ENCODE measurements at places on chromosomes 7 and 10.

GRCh38 chr10:89576022-89576421 lies 40.6 kb upstream of the SLC16A12 start:
- no peak for DNase-seq

GRCh38 chr10:21519941-21520436 lies 5.5 kb downstream of the SKIDA1 start:
- DNase-seq, result peak; percentile 58

DNA sequence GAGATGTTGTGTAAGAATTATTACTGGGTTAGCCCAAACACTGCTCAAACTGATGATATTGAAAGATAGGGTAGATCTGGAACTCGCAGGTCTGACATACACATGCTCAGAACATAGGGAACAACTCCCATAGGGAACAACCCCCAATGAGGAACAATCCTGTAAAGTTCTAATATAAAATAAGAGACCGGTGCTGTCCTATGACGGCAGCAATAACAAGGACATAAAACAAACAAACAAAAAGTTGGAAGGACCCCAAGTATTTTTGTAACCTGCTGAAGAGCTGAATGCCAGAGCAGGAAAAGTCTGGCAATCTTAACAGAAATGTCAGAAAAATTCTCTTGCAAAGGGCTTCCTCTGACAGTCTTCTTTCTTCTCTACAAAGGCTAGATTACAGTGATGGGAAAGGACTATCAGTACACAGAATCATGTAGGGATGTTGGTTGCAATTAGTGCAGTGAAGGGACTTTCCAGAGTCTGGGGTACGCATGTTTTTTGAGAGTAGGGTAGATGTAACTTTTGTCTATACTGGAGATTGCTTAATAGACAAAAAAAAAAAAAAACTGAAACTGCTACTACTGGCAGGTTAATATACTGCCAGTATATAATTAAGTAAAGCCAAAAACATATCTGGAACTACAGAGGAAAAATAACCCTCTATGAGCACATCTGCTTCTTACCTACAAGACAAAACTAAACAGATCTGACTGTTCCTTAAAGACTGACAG lies 35.5 kb downstream of the IDE start:
- DNase-seq, result no peak

DNA sequence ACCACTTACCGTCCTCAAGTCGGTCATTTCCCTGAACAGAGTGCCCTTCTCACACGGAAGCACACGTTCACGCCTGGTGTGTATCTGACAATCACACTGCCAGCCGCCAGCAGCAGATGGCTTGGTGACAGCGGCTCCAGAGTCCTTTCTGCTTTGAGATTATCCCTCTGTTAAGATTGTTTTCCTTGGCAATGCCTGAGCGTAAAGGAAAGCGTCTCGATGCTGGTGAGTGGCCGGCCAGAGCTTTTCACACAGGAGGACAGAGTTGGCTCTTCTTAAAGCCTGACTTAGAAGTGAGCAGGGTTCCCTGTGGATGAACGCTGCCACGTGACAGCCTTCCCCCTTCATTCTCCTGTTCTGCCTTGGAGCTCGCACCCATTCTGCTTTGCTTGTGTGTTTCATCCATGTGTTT lies 22.1 kb upstream of the PRKAR1B start:
- peak; percentile 10 for DNase-seq

GRCh38 chr10:90960355-90960814 lies 39.5 kb upstream of the ANKRD1 start:
- peak; percentile 36 for DNase-seq

DNA sequence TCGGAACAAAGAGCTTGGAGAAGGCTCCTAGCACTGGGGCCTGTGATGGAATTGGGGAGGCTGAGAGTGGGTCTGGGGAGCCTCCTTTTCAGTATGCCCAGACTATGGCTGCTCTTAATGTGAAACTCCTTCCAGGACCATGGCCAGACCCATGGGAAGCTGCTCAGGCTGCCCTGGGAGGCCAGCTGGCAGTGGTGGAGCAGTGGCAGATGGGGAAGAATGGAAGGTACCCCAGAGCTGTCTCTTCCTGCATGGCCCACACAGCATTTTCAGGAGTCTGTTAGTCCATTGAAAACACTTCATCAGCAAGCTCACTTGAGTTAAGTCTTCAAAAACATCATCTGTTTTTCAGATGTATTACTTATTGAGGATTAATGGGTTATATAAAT lies 18.5 kb downstream of the NACAD start:
- no peak for DNase-seq

- no peak for DNase-seq
These were observed 182.7 kb upstream of the PRPS1L1 start for GRCh38 chr7:18210377-18210776.

GRCh38 chr7:42606193-42606905 lies 305.5 kb downstream of the C7orf25 start:
- DNase-seq, result no peak

DNA sequence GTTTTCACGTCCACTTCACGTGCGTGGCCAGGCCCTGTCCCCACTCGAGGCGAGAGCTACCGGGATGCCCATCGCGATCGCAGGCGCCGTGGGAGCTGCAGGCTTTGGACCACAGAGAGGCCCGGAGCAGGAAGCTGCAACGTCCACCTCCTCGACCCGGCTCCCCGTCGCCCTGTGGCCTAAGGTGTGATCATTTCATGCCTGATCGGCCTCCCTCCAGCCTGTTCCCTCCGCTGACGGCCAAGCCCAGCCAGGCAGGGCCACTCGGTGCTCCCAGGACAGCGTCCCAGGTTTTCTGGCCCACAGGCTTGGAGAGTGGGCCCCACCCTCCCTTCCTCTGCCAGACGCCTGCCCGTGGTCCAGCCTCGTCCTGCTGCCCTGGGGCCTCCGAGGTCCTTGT lies 19.6 kb downstream of the KNDC1 start:
- DNase-seq, result no peak

- DNase-seq, result no peak
These were observed 267.2 kb downstream of the PAXIP1 start for GRCh38 chr7:154735766-154736165.

DNA sequence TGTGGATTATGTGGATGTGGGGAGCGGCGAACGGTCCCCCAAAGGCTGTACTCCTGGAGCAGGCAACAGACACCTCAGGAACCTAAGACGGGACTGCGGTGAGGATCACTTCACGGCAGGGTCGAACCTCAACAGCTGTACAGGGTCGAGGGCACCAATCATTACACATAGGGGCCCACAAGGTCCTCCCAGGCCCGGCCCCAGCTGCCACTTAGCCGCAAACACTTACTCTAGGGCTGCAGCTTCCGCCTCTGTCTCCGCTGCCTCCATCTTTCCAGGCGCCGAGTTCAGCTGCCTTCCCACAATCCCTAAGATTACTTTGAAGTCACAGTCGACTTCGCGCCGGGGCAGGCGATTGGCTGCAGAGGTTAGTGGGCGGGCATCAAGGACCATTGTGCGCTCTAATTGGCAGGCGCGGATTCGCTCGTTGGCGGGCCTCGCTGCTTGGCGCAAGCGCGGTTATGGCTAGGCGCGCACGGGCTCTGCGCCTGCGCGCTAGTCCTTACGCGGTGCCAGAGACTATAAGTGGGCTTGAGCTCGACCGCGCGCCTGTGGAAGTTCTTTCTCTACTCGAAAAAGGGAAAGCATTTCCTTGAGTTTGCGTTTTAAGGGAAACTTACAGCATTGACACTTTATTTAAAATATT lies at the start of gene ZWINT:
Gene ZWINT, minus strand, starts transcription at position 293 of the 646 bp plus-strand sequence. Its CDS starts 23 bp downstream, at position 270.
- DNase-seq, result peak; percentile 98

- DNase-seq, result peak; percentile 86
These were observed 287.4 kb downstream of the CACNA2D1 start for GRCh38 chr7:82156168-82156567.

DNA sequence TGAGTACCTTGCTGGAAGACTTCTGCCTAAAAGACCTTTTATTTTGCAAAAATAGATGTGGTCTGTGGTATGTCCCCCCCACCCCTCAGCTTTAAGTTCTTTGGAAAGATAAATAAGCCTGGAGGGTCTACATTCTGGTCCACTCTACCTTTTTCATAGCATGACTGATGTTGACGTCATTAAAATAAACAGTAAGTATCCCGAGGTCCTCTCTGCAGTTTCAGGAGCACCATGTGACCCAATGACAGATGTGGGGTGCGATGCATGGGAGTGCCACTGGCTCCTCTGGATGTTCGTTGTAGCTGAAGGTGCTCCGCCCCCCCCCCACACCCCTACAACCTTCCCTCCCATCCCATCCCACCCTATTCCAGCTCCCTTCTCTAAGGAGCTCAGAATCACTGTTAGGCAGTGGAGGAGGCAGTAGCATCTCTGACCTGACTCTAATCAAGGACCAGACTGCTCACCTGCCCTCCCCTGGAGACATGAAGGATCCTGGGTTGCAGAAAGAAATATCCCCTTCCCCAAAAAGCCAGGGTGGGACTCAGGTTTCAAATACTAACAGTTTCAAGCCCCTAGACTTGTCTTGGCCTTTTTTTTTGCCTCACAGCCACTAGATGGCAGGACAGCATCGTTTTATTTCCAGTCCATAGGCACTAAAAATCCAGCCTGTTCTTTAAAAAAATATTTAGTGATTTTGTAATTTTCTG lies 25.1 kb downstream of the CASP7 start:
- DNase-seq, result peak; percentile 66

DNA sequence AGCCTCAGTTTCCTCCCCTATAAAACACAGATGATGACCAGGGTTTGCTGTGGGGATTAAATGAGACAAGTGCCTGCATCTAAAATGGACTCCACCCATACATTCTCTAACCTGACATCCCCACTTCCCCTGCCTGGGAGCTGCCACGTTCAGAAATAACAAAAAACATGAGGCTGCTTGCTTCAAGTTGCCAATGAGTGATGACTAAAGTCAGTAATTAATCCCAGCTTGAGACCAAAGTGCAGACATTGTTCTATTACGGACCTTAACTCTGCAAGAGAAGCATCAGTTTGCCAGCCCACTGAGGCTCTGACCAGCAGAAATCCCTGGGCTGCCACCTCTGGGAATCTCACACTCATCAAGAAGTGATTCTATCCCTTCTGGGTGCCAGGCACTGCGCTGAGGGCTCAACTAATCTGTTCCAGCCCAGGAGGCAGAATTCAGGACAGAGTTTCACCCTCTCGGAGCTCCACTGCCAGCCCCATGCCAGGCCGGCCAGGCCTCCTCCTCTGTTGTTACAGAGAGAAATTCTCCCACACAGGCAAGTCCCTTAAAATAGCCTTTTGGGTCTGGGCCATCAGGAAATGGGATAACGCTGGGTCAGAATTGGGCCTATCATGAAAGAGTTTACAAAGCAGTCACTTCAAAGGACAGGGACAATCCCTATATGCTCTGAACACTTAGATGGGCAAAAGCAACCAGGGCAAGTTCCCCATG lies 11.4 kb downstream of the SH3PXD2A start:
- no peak for DNase-seq

DNA sequence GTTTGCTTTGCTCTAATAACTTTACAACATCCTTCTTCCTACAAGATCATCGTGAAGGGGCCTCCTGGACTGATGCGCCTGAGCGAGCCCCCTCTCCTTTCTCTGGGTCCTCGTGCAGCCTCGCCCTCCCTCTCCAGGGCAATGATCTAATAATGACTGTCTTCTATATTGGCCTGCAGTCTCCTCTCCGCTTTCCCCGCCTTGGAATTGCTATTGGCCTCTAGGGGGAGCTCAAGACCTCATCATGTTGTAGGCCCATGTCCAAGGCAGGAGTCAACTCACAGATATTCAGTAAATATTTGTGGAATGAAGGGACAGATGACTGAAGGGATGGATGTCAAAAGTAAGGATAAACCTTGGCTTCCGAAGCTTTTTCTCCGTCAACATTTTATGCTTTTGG lies 1180.3 kb downstream of the TYW1 start:
- peak; percentile 93 for DNase-seq

- DNase-seq, result peak; percentile 69
These were observed 99.8 kb upstream of the MACROH2A2 start for GRCh38 chr10:69952821-69953221.

- no peak for DNase-seq
These were observed 13.0 kb upstream of the SMARCD3 start for GRCh38 chr7:151261529-151261928.

GRCh38 chr10:102511583-102512274 lies 8.0 kb downstream of the SUFU start:
- DNase-seq, result no peak

DNA sequence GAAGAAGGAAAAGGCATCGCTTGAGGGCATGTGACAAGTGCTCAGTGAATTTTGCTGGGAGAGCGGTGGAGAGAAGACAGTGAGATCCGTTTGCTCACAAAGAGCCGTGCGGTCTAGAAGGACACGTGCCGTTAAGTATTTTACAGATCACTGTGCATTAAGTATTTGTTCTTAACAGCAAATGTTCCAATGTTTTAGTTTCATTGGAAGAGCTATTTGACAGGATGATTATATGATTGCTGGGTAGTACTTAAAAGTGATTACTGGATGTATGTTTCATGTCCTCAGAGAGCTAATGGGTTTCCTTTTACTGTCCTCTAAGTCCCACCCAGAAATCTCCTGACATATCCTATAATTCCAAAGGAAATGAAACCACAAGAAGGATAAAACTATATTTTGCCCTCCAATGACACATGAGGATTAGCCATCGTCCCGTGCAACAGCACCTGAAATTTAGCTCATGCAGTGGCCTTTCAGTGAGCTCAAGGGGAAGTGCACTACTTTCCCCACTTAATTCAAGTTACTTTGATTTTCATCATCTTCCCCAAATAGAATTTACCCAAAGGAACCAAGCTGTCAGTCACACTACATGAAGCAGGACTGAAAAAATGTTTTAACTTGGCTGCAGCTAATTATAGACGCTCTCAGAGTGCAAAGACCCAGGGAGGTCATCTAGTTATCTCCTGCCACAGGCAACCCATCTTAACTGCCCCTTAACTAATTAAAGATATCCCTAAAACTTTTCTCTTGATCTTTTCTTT lies 80.3 kb downstream of the KLF6 start:
- DNase-seq, result no peak

DNA sequence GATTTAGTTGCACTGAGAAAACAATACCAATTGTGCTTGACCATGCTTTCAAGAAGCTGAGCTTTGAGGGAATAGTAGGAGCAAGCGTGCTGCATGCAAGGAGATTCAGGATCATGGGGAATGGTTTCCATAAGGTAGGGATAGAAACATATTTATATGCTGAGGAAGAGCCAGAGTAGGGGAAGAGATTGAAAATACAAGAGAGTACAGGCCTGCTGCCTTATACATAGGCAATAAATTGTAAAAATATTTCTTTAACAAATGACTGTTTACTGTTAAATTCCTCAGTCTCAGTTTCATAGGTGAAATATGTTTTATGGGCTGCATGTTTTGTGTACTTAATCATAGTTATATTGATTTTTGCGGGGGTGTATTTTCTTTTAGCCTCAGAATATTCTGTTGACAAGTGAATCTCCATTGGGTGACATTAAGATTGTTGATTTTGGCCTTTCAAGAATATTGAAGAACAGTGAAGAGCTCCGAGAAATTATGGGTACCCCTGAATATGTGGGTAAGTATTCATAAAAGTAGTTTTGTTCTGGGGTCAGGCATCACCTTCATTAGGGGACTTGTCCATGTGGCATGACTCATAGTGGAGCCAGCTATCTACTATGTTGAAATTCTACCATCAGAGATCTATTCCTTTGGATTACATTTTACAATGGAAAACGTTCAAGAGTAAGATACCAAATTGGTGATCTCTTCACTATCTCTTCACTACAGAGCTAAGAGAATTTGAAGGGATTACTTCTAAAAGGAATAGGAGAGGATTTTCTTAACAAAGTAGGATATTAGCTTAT lies 36.5 kb downstream of the STK17A start:
- DNase-seq, result peak; percentile 56

Data from mesendoderm (in vitro differentiated cells).